ENCODE measurements at places on chromosomes 4 and X.

- no peak for DNase-seq
Observed at GRCh38 chrX:38871129-38872029, 70.1 kb downstream of the MID1IP1 start.

- no peak for DNase-seq
Observed at GRCh38 chr4:120202222-120202621, 135.6 kb upstream of the MAD2L1 start.

DNA sequence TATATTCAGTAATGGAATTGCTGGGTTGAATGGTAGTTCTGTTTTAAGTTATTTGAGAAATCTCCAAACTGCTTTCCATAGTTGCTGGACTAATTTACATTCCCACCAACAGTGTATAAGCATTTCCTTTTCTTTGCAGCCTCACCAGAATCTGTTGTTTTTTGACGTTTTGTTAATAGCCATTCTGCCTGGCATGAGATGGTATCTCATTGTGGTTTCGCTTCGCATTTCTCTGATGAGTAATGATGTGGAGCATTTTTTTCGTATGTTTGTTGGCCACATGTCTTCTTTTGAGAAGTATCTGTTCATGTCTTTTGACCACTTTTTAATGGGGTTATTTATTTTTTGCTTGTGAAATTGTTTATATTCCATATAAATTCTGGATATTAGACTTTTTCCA is 13.6 kb upstream of the MAGED4B start:
- peak; percentile 22 for DNase-seq

- no peak for DNase-seq
Observed at GRCh38 chr4:8775121-8775520, 96.5 kb downstream of the HMX1 start.

DNA sequence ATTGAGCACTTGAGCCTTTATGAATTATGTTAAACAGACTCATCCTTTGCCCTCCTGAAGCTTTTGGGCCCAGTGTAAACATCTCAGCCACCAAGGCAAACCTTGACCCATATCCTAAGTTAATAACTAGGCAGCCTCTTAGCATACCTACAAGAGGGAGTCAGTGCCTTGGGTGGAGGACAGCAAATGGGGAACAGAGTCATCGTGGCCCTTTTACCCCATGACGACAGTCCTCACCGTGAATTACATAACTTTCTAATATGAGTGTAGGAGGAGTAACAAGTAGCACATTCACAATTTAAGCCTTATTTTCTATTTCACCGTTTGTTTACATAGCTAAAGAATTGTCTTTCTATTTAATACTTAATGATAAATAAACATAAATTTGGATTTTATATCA is 16.8 kb downstream of the CLDN22 start:
- no peak for DNase-seq

GRCh38 chrX:40474205-40474626 is 106.6 kb upstream of the ATP6AP2 start:
- peak; percentile 7 for DNase-seq

DNA sequence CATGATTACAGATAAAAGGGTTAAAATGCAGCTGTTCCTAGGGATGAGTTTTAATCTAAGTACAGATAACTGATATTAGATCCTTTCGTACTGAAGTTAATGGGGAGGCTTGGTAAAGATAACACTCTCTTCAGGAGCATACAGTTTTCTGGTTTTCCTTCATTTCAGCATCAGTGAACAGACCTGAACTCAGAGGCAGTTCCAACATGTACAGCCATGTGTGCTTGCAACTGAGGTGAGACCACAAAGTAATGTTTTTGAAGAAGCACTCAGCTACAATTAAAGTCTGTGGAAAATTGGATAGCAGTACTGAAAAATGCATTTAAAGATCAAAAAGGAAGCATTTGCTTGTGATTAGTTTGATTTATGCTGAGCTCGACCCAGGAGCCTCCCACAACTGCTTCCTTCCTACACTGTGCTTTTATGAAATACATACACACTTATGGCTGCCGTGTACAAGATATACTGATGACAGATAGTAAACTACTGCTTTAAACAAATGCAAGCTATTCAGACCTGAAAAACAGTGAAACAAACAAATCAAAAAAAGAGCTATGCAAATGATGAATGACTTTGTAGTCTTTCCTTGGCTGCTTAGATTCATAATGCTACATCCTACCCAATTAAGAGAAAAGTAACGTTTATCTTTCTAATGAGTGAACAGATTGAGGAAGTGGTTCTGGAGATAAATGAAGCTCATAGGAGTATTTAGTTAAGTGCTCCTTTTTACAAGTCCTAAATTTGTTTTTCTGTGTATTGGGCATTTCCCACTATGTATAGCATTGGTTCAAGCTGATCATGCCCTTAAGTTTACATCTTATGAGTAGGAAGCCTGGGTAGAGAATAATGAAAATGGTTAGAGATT is 68.4 kb downstream of the PDLIM5 start:
- DNase-seq: no peak

DNA sequence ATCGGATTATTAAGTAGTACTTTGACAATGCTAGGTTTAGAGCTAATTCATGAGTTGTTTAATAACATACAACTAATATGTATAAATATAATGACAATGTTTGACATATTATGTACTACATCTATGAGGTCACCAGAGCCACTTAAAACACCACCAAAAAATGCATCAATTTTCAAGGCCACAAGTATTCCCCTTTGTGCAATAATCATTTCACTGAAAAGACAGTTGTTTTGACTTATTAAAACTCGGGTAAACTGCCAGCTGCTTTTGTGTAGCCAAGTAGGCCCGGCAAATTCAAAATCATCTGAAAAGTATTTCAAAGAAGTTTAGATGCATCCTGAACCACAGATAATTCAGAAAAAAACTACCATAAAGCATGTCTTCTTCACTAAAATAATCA is 48.7 kb downstream of the CLOCK start:
- DNase-seq: no peak

- DNase-seq: no peak
Observed at GRCh38 chr4:17134100-17134499, 235.7 kb upstream of the LDB2 start.

- peak; percentile 59 for DNase-seq
Observed at GRCh38 chr4:81565142-81565870, 93.6 kb upstream of the RASGEF1B start.

DNA sequence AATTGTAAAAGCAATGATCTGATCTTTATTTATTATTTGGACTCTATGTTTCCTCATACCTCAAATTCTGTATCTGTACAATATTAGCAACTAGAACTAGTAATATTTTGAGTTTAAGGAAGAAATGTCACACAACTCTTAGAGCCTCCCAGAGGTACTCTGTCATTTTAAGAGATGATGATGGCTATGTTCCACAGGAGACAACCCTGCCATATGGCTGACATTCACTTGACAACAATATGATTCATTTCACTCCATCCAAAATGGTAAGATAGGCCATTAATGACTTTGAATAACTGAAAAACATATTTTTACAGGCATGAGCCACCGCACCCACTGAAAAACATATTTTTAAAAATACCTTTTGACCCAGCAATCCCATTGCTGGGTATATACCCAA is 190.3 kb downstream of the MAML3 start:
- no peak for DNase-seq

- DNase-seq: peak; percentile 50
Observed at GRCh38 chr4:77734928-77735327, 84.2 kb downstream of the CNOT6L start.

DNA sequence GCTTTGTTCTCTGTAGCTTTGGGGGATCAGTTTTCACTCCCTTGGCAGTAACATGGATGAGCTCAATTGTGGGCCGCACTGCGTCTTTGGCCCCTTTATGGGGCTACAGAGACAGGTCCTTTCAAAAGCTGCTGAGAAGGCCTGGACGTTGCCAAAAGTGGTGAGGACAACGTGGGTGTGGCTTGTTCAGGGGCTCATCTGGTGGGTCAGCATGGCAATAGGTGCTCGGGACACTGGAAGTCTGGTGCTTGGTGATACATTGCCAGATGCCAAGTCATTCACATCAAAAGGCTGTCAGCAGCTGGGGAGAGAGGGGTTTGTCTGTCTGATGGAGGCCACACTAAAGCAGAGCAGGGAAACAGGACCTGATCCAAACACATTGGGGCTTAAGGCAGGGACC is 149.8 kb upstream of the EOLA2 start:
- no peak for DNase-seq

- no peak for DNase-seq
Observed at GRCh38 chr4:9925750-9926439, 95.4 kb downstream of the SLC2A9 start.

DNA sequence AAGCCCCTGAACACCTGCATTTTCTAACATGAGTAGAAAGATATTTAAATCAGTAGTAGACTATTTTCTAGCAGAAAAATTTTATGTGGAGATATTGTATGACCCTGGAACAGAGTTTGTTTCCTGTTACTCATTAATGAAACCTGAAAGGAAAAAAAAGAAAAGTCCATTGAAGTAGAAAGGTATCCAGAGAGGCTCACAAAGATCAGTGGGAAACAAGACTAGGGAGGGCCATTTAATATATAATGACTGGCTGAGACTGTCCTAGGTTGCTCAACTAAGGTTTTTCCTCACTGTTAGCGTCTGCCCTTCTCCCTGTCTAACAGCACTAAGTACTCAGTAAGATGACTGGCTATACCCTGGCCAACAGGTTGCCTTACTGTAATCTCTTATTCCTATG is 788.6 kb downstream of the GLUD2 start:
- no peak for DNase-seq

- peak; percentile 49 for DNase-seq
Observed at GRCh38 chr4:39825741-39826231, 127.8 kb downstream of the UBE2K start.
